ENCODE measurements at places on chromosomes 5 and 9.

DNA sequence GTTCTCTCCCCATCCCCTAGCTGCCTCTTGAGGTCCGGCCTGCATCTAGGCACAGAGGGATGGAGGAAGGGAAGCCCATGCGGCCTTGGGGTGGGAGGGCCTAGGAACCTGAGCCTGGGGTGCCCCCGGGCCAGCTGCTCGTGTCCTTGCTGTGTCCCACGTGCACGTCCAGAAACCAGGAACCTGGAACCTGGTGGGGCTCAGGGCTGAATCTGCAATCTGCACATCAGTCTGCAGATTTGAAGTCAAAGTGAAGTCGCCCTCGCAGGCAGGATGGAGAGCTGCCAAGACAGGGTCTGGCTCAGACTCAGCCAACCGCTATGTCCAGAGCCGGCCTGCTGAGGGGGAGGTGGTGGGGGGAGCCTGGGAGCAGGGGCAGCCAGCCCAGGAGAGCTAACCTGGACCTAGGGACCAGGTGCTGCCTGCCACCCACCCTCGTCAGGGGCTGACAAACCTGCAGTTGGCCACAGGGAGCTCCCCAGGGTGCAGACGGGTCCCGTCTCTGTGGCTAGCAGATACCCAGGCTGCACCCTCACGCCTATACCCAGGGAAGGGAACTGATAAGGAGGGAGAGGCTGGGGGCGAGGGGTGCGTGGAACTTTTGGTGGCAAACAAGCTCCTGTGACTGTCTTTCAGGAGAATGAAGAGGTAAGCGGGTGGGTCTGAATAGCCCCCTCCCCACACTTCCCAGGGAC lies 103.5 kb upstream of the SIMC1 start:
- DNase-seq: no peak

DNA sequence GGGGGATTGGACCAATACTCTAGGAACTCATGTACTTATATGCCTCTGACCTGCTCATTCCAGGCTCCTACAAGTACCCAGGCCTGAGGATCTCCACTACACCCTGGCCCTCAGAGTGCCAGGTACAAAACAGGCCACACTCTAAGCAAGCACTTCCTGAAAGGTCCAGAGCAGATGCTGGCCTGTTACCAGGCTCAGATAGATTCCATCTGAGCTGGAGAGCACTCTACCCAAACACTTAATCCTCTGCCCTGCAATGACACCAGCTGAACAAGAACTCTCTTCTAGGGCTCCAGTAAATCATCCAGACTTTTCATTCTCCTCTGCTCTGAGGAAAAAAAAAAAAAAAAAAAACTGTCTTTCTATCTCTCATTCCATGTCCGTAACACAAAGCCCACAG lies 2.9 kb downstream of the P4HA2 start:
- DNase-seq: no peak

DNA sequence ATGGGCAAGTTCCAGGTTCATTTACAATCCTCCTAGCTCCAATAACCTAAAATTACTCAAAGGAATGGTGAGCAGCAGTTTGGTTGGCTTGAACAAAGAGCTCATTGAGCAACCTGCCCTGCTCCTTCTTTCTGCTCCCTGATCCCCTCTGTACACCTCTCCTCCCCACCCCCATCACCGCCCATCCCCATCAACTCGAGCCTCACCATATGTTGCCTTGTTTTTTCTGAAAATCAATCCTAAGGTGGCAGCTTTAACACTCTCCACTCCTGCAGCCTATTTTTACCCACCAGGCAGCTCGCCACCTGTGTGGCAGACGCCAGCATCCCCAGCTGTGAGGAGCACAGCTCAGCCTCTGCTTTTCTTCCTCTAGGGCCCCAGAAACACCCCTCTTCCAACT lies 533.4 kb upstream of the BRINP1 start:
- DNase-seq: no peak

GRCh38 chr9:134642385-134643181 lies 980 bp downstream of the COL5A1 start:
- no peak for DNase-seq

DNA sequence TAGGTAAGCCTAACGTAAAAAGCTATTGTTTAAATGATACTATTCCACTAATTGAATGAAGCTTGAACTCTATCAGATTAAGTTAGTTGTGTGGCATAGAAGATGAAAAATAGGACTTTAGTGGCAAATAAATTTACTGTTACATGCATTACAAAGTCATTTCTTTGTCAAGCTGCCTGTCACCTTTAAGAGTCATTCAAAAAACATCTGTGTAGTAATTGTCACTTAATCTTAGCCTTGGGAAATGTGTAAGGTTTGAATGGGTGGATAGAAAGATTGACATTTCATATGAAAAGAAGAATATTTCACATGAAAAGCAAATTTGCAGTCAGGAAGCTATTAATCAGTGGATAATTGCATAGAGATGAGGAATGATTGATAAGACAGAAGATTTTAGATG lies 473.5 kb downstream of the DNAH5 start:
- DNase-seq: no peak

DNA sequence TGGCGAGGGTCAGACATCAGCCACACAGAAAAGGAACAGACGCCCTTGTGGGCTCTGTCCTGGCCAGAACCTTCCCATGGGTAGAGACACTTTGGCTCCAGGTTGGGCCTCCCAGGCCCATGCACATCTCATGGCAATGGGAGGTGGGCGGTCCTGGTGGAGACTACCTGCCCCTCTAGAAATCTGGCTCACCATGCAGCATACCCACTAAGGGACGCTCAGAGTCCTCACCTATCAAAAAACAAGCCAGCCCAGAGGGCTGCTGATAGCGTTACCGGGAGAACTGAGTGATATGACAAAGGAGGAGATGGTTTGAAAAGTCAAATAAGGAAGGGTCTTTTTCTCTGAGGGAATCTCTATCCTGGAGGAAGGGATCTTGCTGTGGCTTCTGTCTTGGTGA lies 62.1 kb downstream of the C5orf15 start:
- no peak for DNase-seq

DNA sequence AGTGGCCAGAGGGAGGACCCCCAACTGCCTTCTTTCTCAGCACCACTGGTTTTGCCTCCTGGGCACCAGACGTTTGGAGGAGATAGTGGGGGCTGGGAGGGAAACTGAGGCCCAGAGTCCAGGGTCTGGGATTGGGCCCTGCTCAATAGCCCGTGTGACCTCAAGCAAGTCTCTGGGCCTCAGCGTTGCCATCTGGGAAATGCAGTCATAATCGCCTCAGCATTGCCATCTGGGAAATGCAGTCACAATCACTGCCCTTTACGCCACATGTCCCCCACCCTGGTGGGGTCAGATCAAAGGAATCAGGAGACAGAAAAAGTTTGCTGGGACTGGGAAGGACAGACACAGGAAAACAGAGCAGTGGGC lies 1.6 kb downstream of the SH2D3C start:
- DNase-seq: no peak

DNA sequence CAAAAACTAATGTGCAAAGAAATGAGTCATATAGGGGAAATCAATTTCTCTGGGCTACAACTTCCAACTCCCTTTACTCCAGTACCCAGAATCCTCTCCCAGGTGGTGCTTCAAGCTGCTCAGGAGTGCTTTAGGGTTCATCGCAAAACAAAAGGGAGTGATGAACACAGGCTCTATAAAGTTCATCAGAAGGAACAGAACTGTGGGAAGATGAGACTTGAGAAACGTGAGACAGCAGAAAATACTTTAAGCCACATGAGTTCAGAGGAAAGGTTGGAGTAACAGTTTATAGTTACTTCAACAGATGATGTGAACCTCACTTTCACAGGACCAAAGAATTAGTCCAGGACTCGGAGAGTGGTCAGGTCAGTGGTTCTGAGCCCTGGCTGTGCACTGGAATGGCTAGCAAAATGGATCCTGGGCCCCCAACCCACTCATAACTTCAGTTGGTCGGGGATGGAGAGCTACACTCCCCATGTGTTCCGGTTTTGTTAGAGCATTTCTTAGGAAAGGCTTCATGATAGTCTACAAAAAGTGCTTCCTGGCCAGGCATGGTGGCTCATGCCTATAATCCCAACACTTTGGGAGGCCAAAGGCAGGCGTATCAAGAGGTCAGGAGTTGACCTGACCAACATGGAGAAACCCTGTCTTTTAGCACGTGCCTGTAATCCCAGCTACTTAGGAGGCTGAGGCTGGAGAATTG lies 4.3 kb downstream of the RPL12 start:
- DNase-seq: no peak

- DNase-seq: no peak
Observed at GRCh38 chr9:28135549-28135948, 562.3 kb upstream of the C9orf72 start.

DNA sequence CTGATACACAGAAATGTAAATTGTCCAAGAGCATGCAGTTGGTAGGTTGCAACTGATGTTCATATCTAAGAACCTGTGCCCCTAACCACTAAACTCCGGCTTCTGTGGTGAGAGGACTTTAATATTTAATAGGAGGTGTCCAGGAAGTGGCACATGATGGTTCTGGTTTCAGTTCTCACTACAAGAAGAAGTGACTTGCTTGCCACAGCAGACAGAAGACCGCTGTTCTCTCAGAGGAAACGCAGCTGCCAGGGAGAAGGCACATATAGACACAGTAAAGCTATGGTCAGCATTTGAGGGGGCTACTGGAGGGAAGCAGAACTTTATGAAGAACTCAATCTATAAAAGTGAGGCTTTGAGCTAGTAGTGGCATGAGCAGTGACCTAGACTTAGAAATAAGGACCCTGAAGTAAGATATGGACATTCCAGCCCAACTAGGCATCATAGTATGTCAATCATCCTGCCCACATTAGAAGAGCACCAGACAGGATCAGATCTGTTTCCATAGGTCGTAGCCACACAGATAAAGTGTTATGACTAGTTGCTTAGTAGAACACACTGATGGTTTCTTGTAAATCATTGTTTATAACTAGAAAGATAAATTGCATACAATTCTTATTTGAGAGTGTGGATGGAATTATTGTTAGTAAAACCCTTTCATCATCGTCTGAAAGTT lies 36.4 kb upstream of the DAB2 start:
- DNase-seq: no peak

GRCh38 chr5:148457183-148457620 lies 73.4 kb downstream of the FBXO38 start:
- peak; percentile 63 for DNase-seq

DNA sequence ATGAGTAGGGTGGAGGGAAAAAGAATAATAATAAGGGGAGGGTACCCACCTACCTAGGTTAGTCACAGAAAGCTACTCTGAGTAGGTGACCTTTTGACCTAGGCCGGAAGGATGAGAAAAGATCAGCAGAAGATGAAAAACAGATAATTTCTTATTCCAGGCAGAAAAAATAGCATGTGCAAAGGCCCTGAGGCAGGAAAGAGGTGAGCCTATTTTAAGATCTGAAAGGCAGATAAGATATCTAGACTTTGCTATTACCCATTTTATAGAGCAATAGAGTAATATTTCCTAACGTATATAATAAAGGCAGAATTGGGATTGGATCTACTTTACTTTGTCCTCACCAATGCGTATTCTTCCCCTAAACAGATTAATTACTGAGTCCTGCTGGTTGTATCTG lies 393.9 kb upstream of the MPDZ start:
- DNase-seq: no peak

GRCh38 chr5:94932259-94932658 lies 313.8 kb downstream of the SLF1 start:
- DNase-seq: no peak

GRCh38 chr5:68960961-68961360 lies 132.9 kb upstream of the SLC30A5 start:
- no peak for DNase-seq

GRCh38 chr9:94999832-95000231 lies 273.3 kb downstream of the AOPEP start:
- no peak for DNase-seq

DNA sequence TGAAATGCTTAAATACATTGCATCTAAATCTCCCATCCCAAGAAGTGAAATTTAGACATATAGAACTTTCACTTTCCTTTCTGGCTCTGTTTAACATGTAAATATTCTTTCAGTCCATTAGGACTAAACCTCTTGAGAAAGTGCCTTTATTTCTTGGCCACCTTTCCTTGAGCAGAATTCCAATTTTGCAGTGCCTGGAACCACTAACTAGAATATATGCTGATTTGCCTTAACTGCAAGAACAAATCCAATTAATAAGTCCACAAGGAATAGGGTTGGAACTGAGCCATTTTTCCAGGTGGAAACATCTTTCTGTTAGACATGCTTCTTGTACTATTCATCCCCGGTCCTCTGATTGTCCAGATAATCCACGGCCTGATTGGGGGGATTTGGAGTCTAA lies 478.0 kb downstream of the ENC1 start:
- no peak for DNase-seq

- DNase-seq: no peak
Observed at GRCh38 chr9:135263511-135263910, 176.0 kb downstream of the OLFM1 start.

GRCh38 chr5:87329114-87329513 lies 61.4 kb downstream of the RASA1 start:
- no peak for DNase-seq

- no peak for DNase-seq
Observed at GRCh38 chr9:21316860-21317259, 11.7 kb upstream of the IFNA5 start.

- no peak for DNase-seq
Observed at GRCh38 chr9:745761-746380, 95.6 kb upstream of the DMRT1 start.

DNA sequence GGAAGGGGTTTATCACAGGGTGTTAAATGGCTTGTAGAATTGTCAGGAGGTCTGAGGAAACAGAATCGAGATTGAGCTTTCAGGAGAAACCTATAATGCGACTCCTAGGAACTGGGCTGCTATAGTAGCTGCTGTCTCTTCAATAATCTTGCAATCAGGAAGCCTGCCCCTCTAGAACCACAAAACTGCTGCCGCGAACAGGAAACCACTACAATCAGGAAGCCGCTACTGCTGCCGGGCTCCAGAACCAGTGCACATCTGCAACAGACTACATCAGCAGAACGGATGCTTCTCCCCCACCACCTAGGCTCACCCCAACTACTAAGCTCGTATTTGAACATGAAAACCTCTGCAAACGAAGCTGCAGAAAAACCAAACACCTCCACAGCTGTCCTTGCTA lies 31.6 kb downstream of the TNFSF8 start:
- no peak for DNase-seq

- no peak for DNase-seq
Observed at GRCh38 chr9:89000371-89000781, 9.1 kb downstream of the S1PR3 start.

GRCh38 chr5:171595801-171596231 lies 176.4 kb downstream of the FGF18 start:
- DNase-seq: no peak
